T-helper 17 cell (primary cell): ENCODE measurements at places on chromosomes 7 and 10. TPM values are rescaled to one million over a fixed set of nuclear protein-coding genes. Genes with fewer than 3 reads are reported as not detected.

- H3K4me1 ChIP-seq = peaks cover 29% of the 10 kb centered on the region
- no peak for DNase-seq
- peaks cover 81% of the 10 kb centered on the region for H3K27me3 ChIP-seq
- H3K27ac ChIP-seq = no peak overlapping the region
- H3K4me3 ChIP-seq = peak overlapping the region; percentile 19
Measured at GRCh38 chr10:100747456-100748230, 2.3 kb downstream of the PAX2 start.

DNA sequence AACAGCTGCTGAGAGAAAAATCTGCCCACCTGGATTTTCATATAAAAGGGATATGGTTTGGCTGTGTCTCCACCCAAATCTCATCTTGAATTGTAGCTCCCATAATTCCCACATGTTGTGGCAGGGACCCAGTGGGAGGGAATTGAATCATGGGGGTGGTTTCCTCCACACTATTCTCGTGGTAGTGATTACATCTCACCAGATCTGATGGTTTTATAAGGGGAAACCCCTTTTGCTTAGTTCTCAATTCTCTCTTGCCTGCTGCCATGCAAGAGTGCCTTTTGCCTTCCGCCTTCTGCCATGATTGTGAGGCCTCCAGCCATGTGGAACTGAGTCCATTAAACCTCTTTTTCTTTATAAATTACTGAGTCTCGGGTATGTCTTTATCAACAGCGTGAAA, 20.8 kb upstream of the MKI67 start:
- peaks cover 10% of the 10 kb centered on the region for H3K4me1 ChIP-seq
- no peak overlapping the region for H3K4me3 ChIP-seq
- no peaks in the 10 kb centered on the region for H3K27me3 ChIP-seq
- no peaks in the 10 kb centered on the region for H3K36me3 ChIP-seq
- no peak for DNase-seq
- no peak overlapping the region for H3K27ac ChIP-seq

- H3K36me3 ChIP-seq = peaks cover 3% of the 10 kb centered on the region
- H3K27me3 ChIP-seq = peaks cover 13% of the 10 kb centered on the region
Measured at GRCh38 chr10:10403762-10404161, 613.9 kb upstream of the CELF2 start.

GRCh38 chr7:94429153-94429552, 34.5 kb downstream of the COL1A2 start:
- no peak for DNase-seq
- no peak overlapping the region for H3K4me3 ChIP-seq
- H3K27ac ChIP-seq = no peak overlapping the region
- no peaks in the 10 kb centered on the region for H3K4me1 ChIP-seq

GRCh38 chr7:80039251-80039884, 95.3 kb upstream of the GNAI1 start:
- no peaks in the 10 kb centered on the region for H3K27me3 ChIP-seq
- no peak overlapping the region for H3K4me3 ChIP-seq
- no peaks in the 10 kb centered on the region for H3K36me3 ChIP-seq
- H3K27ac ChIP-seq = no peak overlapping the region

- no peaks in the 10 kb centered on the region for H3K4me1 ChIP-seq
- no peaks in the 10 kb centered on the region for H3K36me3 ChIP-seq
- no peak for DNase-seq
- no peak overlapping the region for H3K27ac ChIP-seq
Measured at GRCh38 chr10:78716043-78716660, 352.6 kb upstream of the ZMIZ1 start.

GRCh38 chr7:99290980-99291607, 18.5 kb downstream of the MYH16 start:
- no peaks in the 10 kb centered on the region for H3K36me3 ChIP-seq
- no peaks in the 10 kb centered on the region for H3K27me3 ChIP-seq
- no peak overlapping the region for H3K27ac ChIP-seq
- DNase-seq = no peak

- no peak for DNase-seq
- H3K27ac ChIP-seq = no peak overlapping the region
- H3K27me3 ChIP-seq = no peaks in the 10 kb centered on the region
- no peak overlapping the region for H3K4me3 ChIP-seq
- H3K4me1 ChIP-seq = no peaks in the 10 kb centered on the region
Measured at GRCh38 chr7:81993186-81993585, 223.3 kb upstream of the HGF start.

DNA sequence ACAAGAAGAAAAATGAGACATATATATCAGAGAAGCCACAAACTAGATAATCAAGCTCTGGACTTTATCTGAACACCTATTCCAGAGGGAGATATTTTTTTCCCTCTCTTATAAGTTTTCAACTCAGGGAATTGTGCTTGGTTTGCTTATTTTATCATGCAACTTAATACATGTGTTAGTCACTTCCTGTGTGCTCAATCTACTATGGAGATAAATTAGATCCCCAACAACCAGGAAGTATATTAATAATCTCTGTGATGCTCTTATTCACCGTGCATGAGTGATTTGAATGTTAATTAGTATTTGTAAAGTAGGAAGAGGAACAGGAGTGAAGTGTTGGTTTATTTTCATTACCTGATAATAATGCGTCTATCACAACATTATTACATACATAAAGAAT, 38.8 kb upstream of the ZNF365 start:
- H3K36me3 ChIP-seq = no peaks in the 10 kb centered on the region
- no peak for DNase-seq
- no peak overlapping the region for H3K27ac ChIP-seq
- H3K4me1 ChIP-seq = peaks cover 2% of the 10 kb centered on the region
- no peak overlapping the region for H3K4me3 ChIP-seq
- peaks cover 11% of the 10 kb centered on the region for H3K27me3 ChIP-seq

DNA sequence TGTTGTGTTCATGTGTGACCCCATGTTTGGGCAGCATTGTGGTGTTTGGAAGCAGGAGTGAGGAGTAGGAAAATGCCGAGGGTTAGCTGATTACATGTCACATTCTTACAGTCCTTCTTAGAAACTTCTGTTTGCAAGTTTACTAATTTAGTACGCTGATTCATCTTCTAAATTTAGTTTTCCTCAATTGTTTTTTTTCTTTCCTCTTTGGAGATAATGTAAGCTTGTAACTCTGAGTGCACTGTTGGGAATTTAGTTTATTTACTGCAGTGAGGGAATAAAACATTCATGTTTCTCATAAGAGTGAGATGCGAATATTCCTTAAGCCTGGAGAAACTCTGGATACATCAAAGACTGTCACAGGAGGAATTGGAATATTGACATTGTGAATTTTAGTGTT, 135.0 kb downstream of the NT5C2 start:
- H3K27me3 ChIP-seq = no peaks in the 10 kb centered on the region
- no peak overlapping the region for H3K4me3 ChIP-seq
- no peak for DNase-seq
- peaks cover 15% of the 10 kb centered on the region for H3K4me1 ChIP-seq

- peaks cover 16% of the 10 kb centered on the region for H3K4me1 ChIP-seq
- no peak overlapping the region for H3K27ac ChIP-seq
- H3K4me3 ChIP-seq = no peak overlapping the region
- DNase-seq = no peak
Measured at GRCh38 chr10:79181698-79182521, 113.1 kb downstream of the ZMIZ1 start.

DNA sequence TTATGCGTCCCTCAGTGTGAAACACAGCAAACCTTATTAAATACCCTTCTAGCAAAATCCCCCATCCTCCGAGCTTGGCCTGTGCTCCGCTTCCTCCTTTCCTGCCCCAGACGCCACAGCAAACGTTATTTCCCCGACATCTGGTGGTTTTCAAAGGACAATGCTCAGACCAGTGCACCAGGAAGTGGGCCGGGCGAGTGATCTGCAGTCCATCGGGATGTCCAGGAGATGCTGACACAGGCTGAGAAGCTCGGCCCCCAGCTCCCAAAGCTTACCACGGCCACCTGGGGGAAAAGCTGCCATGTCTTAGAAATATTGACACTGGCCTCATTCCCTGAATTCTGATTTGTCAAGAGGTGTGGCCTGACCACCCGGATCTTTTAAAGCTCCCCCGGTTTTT, 129.5 kb downstream of the PTPRN2 start:
- no peak overlapping the region for H3K27ac ChIP-seq
- H3K4me3 ChIP-seq = no peak overlapping the region
- DNase-seq = no peak
- H3K4me1 ChIP-seq = no peaks in the 10 kb centered on the region
- H3K36me3 ChIP-seq = no peaks in the 10 kb centered on the region

The DNAH11 gene
- total RNA-seq = 0.97 TPM

DNA sequence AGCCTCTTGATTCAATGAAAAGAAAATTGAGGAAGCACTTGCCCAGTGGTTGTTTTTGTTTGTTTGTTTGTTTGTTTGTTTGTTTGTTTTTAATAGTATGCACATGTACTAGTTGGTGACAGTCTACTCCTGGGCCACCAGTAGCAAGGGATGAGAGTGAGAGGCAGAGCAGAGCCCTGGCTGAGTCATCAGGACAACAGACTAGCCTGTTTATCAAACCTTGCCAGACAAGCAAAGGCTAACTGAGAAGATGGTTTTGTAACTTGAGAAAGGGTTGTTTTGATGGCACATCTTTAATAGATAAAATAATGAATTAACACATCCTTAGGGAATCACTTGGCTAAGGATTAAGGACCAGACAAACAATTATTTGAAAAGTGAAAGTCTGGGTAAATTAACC, 78.1 kb downstream of the INHBA start:
- peaks cover 2% of the 10 kb centered on the region for H3K4me1 ChIP-seq
- H3K27me3 ChIP-seq = no peaks in the 10 kb centered on the region
- H3K4me3 ChIP-seq = no peak overlapping the region
- no peak for DNase-seq
- H3K27ac ChIP-seq = no peak overlapping the region

DNA sequence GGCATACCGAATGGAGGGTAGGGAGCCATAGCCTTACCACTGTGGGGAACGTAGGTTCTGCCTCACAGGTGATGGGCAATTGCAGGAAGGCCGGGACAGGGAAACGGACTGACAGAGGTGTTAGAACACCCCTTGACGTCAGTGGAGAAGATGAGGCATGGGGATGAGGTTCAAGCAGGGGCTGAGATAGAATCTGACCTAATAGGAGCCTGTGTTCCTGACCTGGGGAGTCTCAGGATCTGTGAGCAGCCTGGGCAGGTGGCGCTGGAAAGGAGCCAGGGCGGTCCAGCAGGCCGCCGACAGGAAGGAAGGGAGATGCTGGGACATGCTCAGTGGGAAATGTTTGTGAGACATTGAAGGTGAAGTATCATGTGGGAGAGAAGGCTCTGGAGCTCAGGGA, 109.4 kb downstream of the WDFY4 start:
- H3K27ac ChIP-seq = no peak overlapping the region
- peaks cover 22% of the 10 kb centered on the region for H3K27me3 ChIP-seq
- no peak overlapping the region for H3K4me3 ChIP-seq
- no peaks in the 10 kb centered on the region for H3K4me1 ChIP-seq
- DNase-seq = no peak

DNA sequence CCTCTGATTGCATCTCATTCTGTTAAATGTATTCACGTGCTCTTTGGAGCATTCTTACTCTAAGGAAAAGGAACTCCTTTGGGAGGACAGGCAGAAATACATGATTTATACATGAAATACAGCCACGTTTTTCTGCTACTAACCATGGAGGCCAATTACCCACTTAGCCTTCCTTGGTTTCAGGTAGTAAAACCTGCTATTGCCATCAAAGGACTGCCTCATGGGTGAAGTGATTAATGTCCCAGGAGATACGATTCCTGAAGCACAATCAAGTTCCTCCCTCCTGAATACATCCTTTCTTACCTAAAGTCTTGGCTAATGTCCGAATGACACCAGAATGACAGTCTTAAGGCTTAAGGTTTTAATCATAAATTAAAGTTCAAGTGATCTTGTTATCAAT, 58.5 kb upstream of the PIK3CG start:
- no peak for DNase-seq
- peaks cover 10% of the 10 kb centered on the region for H3K27me3 ChIP-seq
- H3K27ac ChIP-seq = no peak overlapping the region
- H3K4me1 ChIP-seq = no peaks in the 10 kb centered on the region

The CALCR gene
- not detected for total RNA-seq

GRCh38 chr7:2811476-2812113, 32.5 kb downstream of the GNA12 start:
- peaks cover 37% of the 10 kb centered on the region for H3K4me1 ChIP-seq
- no peak for DNase-seq
- no peak overlapping the region for H3K4me3 ChIP-seq
- H3K36me3 ChIP-seq = peaks cover 4% of the 10 kb centered on the region
- no peak overlapping the region for H3K27ac ChIP-seq

The MBLAC1 gene
- 4.2 TPM for total RNA-seq

DNA sequence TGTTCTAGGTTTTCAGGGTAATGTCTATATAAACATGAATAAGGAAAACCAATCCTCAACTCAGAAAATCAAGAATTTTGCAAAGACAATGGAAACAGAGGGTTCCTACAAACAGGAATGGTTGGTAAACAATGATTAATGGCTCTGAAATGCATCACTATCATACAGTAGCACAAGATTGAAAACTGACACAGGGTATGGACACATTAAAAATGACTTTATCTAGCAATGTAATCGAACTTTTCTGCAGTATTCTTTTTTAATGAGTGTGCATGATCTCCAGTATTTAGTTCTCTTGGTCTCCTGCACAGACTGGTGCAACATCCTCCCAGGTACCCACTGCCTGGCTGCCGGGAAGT, 15.9 kb downstream of the GRB10 start:
- H3K4me1 ChIP-seq = peaks cover 5% of the 10 kb centered on the region
- peaks cover 8% of the 10 kb centered on the region for H3K27me3 ChIP-seq
- no peak overlapping the region for H3K4me3 ChIP-seq

GRCh38 chr7:114703677-114704076, 218.2 kb upstream of the MDFIC start:
- no peaks in the 10 kb centered on the region for H3K36me3 ChIP-seq
- H3K27me3 ChIP-seq = no peaks in the 10 kb centered on the region
- H3K4me3 ChIP-seq = no peak overlapping the region
- H3K27ac ChIP-seq = no peak overlapping the region
- peaks cover 4% of the 10 kb centered on the region for H3K4me1 ChIP-seq

GRCh38 chr7:70763961-70764691, 367.8 kb upstream of the GALNT17 start:
- peaks cover 15% of the 10 kb centered on the region for H3K4me1 ChIP-seq
- no peaks in the 10 kb centered on the region for H3K27me3 ChIP-seq
- DNase-seq = no peak

The CNTNAP2 gene
- total RNA-seq = not detected

DNA sequence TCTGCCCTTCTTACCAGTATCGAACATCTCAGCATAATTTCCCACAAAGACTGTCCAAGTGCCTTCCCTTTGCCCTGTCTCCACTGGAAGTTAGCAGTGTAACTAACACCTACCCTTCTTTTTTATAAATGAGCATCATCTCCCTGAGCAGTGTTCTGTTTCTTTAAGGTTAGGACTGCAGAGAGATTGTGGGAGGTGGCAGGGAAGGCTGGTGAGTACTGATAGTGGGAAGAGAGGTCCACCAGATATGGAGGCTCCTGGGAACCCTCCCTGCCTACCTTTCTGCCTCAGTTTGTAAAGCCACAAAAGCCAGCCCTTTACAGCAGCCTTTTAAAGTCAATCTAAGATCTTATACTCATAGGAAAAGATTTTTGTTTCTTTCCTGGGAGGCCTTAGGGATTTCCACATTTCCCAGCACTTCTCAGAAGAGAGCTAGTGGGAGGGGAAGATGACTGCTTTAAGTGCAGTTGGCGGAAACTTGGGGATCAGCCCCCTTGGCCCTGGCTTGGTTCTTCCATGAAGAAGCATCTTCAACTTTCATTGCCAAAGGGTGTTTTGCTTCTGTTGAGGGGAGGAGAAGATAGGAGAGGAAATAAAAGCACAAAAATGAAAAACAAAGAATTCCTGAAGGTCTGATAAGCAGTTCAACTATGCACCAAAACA, 36.6 kb upstream of the CALD1 start:
- no peak overlapping the region for H3K4me3 ChIP-seq
- no peaks in the 10 kb centered on the region for H3K36me3 ChIP-seq
- no peak overlapping the region for H3K27ac ChIP-seq
